ENCODE measurements at places on chromosomes 4 and X. TPM values are rescaled to one million over a fixed set of nuclear protein-coding genes. Genes with fewer than 3 reads are reported as not detected.

The GUCY1A1 gene
- total RNA-seq = 0.71 TPM

The LRAT gene
- total RNA-seq = under 0.01 TPM

The KLHL4 gene
- 0.43 TPM for total RNA-seq

The TCEAL3 gene
- total RNA-seq = 19.3 TPM

The RPS6KA6 gene
- total RNA-seq = 12.7 TPM

The ARHGAP10 gene
- 30.8 TPM for total RNA-seq

The CLDN2 gene
- not detected for total RNA-seq

The XAGE2 gene
- total RNA-seq = not detected

The ESX1 gene
- total RNA-seq = not detected

The FAM184B gene
- total RNA-seq = under 0.01 TPM

The UGT2A1 gene
- total RNA-seq = not detected

The PDE6B gene
- 1.3 TPM for total RNA-seq

The SLC38A5 gene
- 40.4 TPM for total RNA-seq

The ADGRG2 gene
- under 0.01 TPM for total RNA-seq

The PNCK gene
- 0.74 TPM for total RNA-seq

The ADAMTS3 gene
- total RNA-seq = 3.8 TPM

The AFAP1 gene
- 25.2 TPM for total RNA-seq

The GSX2 gene
- not detected for total RNA-seq

The DUX4 gene
- total RNA-seq = not detected

The STOX2 gene
- total RNA-seq = 3.4 TPM

The USP11 gene
- 45.4 TPM for total RNA-seq

The NEUROG2 gene
- total RNA-seq = not detected

The RHOXF1 gene
- total RNA-seq = not detected

The NPY5R gene
- total RNA-seq = not detected

The ETDB gene
- not detected for total RNA-seq

The VCX3A gene
- total RNA-seq = not detected

The ITM2A gene
- total RNA-seq = 0.14 TPM

The ZDHHC9 gene
- 16.6 TPM for total RNA-seq

The SMR3B gene
- not detected for total RNA-seq

The GYPB gene
- total RNA-seq = not detected

The BST1 gene
- 19.9 TPM for total RNA-seq

The HTR2C gene
- under 0.01 TPM for total RNA-seq

The JCHAIN gene
- total RNA-seq = 6.7 TPM

The TBC1D8B gene
- total RNA-seq = 11.1 TPM

The SSX4 gene
- total RNA-seq = not detected
